ENCODE measurements at places on chromosomes 7 and 10.
A peak's percentile ranks its signal among the peaks of the same experiment; 100 is the strongest.

GRCh38 chr10:22325272-22326144, 4.6 kb downstream of the BMI1 start:
- peak; percentile 47 for DNase-seq

DNA sequence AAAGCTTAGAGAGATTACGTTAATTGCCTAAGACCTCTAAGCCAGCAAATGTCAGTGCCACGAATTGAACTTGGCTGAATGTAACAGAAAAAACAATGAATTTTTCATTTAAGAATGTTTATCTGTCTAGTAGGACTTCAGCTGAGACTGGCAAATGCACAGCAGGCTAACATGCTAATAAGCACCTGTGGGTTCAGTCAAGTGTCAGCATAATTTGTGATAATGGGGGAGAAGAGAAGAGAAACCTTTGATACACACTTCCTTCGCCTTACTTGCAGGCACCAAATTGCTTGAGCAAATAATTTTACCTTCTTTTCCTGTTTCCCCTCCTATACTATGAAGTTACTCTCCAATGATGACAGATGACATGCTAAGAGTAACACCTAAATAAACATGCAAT, 1136.5 kb upstream of the SORCS1 start:
- DNase-seq, result no peak

DNA sequence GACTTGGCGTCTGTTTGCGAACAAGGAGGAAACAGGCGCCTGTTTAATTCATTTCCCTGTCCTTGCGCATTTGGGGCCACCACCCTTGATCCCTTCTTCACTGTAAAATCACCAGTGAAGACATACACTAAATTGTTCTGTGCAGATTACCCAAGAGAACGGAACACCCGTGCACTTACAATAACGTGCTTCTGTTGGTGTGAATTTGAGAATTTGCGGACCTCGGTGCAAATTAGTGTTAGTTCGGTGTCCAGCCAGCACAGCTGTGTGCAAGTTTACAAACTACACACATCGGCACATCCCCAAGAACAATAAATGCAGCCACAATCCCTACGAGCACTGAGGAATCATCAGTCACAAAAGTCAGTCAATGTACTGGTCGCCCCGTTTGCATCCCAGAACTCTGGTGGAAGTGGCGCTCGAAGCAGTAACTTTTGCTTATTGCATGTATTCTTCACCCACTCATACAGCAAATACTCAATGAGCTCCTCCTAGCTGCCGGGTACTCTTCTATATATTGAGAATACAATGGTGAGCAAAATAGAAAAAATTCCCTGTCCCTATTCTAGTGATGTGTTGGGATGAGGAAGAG, 786 bp upstream of the CNOT4 start:
- DNase-seq, result no peak

- no peak for DNase-seq
Measured at GRCh38 chr10:129938460-129938859, 25.6 kb downstream of the EBF3 start.

GRCh38 chr10:131157899-131158298, 153.6 kb downstream of the TCERG1L start:
- DNase-seq, result no peak

GRCh38 chr10:8054244-8054493, 319 bp upstream of the GATA3 start:
- no peak for DNase-seq

DNA sequence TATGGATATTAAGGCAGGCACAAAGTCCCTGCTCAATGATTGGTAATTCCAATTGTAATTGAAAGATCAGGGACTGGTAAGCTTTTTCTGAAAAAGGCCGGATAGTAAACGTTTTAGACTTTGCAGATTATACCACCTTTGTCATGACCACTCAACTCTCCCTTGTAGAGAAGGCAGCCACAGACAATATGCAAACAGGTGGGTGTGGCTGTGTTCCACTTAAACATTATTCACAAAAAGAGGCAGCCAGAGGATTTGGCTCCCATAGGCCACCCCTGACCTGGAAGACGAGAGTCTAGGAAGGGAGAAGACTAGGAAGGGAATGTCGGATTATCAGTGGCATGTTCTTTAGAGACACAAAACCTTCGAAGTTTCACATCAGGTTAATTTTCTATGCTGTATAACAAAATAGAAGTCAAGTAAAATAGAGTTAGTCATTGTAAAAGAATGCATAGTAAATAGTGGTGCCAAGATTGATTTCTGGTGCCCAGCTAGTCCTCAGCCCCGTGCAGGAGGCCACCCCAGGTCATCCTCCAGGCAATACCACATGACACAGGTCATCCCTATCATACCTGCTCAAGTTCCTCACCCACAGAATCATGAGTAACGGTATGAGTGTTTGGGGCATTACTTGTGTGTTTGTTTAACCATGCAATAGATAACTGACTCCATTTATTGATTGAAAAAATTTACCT, 193.8 kb downstream of the PLPP4 start:
- DNase-seq, result no peak

DNA sequence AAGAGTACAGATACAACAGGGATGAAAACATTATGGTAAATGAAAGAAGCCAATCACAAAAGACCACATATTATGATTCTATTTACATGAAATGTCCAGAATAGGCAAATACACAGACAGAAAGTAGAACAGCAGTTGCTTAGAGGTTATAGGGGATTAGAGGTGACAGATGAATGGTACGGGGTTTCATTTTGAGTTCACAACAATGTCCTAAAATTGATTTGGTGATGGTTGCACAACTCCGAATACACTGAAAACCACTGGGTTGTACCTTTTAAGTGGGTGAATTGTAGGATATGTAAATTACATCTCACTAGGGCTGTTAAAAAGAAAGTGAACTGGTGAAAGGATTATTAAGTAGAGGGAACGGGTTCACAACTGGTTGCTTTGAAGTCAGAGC, 76.3 kb upstream of the MRLN start:
- no peak for DNase-seq

DNA sequence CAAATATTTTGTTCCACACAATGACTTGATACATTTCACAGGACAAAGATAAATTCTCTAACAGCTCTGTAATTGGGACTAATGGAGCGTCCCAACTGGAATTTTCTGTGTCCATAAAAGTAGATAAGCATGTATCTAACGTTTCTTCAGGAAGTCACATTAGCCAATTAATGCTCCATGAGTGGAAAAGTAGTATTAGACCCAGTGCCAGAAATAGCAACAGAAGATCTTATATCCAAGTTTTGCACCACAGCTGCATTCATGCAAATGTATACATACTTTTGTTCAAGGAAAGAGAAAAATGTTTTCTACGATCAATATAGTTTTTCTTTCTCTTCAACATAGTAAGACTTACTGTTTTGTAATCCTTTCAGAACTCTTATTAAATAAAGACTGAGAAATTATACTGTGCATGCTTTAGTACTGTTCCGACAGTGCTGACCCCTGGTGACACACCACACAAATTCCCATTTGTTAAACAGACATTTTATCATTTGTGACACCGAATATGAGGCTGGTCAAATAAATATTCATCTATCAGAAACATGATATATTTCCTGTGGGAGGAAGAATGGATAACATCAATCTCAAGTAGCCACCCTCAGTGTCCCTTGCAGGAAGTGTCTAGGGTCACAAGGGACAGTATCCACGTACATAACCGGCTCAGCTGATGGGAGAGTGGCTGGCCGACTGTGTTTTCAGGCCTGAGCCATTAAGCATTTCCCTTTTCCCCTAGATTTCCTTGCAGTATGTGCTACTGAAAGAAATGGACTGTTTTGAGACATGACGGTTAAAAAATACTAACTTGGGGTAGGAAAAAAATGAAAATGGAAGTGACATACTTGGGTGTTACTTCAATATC, 102.1 kb upstream of the RSU1 start:
- DNase-seq, result no peak

GRCh38 chr7:1081931-1082401, 5.9 kb upstream of the GPER1 start:
- no peak for DNase-seq

DNA sequence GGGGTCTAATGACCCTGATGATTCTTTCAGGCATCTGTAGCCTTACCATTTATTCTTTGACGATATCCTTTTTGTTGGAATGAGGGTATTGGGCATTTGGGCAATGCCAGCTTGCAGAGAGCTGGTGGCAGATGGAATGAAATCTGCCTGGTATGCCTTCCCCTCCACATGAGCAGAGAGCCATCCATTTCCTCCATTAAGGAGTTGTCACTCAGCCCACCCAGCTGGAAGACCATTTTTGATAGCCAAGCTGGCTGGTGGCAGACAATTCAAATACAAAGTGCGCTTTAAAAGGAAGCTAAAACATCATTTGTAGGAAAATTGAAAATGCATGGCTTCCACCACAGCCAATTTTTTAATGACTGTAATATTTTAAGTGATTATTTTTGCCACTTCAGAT, 240.1 kb upstream of the SLC26A5 start:
- no peak for DNase-seq

DNA sequence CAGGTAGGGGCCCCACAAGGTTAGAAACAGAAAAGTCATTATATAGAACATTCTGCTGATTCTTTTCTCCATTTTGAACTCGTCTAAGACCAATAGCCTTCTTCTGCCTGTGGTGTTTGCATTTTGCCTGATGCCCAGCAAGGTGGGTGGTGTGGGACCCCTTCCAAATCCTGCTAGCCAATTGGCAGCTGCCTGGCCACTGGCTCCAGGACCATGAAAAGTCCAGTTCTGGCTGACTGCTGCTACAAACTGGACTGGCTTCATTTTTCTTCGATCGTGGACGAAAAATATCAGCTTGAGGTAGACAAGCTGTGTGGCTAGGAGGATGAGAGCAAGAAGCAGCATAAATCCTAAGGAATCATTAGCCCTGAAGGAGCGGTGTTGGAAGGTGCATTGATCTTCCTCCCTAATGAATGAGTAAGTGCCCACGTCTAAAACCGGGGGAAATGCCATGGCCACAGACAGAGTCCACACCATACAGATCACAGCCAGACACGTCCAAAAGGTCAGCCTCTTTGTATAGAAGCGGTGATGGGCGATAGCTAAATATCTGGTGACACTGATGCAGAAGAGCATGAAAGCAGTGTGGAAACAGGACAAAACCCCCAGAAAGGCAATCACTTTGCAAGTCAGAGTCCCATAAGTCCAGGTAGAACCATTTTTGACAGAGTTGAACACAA, 2.7 kb downstream of the GPR85 start:
- DNase-seq, result no peak

DNA sequence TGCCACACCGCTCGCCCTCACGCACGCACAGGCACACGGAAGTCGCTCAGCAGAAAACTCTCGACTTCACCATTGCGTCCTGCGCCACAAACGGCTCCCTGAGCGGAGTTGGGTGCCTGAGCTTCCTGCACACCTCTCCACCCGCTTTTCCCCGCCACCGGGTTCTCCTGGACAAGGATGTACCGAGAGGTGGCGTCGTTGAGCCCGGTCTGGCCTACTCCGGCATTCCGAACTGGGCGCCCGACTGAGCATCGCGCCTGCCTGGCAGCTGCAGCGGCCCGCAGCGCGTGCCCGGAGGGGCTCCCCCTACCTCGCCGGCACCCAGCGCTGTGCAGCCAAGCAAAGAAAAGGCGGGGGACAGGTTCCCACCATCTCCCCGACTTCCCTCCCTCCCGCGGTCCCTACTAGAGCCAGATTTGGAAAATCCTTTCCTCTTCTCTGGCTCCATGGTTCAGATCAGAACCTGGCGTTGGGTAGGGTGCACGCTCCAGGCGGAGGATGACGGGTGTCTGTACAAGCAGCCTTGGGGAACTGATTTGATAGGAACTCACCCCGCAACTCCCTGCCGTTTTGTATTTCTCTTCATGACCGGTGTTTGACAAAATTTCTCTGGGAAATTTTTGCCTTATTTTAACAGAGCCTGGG, 1.7 kb downstream of the SORCS3 start:
- DNase-seq, result no peak

DNA sequence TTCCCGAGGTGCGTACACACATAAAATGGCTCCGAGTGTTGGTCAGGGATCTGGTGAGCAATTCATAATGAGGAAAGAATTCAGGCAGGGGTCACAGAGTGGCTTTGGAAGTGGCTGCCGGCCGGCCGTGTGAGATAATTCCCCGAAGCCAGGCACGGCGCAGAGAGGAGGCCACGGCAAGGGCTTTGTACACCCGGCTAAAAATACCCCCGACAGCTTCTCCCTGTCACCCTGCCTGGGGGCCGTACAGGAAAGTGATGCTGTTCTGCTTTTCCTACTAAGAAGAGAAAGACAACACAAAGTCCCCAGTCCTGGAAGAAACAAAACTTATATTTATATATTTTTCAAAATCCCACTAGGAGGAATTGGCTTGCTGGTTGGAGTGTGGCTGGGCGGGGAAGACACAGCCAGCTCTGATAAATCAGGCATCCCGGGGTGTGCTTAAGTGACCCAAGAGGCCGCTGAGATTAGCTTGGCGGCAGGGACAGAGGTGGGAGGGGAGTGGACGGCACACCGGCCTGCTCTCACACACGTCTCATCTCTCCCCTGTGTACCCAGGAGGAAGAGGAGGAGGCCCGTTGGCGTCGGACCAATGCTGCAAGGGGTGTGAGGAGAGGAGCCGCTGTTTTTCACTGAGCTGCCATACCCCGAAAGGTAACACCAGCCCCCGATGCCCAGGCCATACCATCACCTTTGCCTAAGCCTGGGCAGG, 70.5 kb downstream of the ZMIZ1 start:
- no peak for DNase-seq

- DNase-seq, result no peak
Measured at GRCh38 chr10:33813415-33813814, 478.9 kb upstream of the NRP1 start.

GRCh38 chr7:81430761-81431160, 339.1 kb downstream of the HGF start:
- DNase-seq, result no peak

- no peak for DNase-seq
Measured at GRCh38 chr10:62076891-62077290, 175.4 kb downstream of the ARID5B start.

GRCh38 chr10:58590924-58591323, 78.3 kb downstream of the BICC1 start:
- no peak for DNase-seq

DNA sequence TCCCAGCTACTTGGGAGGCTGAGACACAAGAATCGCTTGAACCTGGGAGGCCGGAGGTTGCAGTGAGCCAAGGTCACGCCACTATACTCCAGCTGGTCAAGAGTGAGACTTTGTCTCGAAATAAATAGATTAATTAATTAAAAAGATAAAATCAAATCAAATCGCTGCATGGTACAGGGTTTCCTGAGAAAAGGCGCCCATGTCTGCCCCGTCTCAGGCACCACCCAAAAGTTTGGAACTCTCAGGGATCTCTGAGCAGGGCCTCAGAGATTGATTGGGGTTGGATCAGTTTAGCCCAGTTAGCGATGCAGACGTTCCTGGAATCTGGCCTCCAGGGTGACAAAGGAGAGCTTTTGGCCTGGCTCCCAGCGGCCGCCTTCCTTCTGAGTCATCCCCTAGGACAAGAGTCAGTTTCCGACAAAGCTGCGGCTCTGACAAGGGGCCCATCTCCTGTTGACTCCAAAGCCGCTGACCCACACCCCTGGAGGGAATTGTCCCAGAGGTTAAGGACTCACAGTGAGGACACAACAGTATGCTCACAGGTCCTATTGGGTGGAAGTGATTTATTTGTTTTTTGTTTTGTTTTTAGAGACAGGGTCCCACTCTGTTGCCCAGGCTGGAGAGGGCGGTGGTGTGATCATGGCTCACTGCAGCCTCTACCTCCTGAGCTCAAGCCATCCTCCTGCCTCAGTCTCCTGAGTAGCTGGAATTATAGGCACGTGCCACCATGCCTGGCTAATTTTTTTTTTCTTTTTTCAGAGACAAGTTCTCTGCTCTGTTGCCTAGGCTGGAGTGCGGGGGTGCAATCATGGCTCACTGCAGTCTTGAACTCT, 6.8 kb downstream of the ORAI2 start:
- no peak for DNase-seq

GRCh38 chr10:1050554-1050953, 1.6 kb upstream of the IDI1 start:
- DNase-seq, result no peak

GRCh38 chr10:8116474-8116873, 62.0 kb downstream of the GATA3 start:
- DNase-seq, result no peak
